T follicular helper cell (primary cell): ENCODE measurements at places on chromosomes 4 and X.

DNA sequence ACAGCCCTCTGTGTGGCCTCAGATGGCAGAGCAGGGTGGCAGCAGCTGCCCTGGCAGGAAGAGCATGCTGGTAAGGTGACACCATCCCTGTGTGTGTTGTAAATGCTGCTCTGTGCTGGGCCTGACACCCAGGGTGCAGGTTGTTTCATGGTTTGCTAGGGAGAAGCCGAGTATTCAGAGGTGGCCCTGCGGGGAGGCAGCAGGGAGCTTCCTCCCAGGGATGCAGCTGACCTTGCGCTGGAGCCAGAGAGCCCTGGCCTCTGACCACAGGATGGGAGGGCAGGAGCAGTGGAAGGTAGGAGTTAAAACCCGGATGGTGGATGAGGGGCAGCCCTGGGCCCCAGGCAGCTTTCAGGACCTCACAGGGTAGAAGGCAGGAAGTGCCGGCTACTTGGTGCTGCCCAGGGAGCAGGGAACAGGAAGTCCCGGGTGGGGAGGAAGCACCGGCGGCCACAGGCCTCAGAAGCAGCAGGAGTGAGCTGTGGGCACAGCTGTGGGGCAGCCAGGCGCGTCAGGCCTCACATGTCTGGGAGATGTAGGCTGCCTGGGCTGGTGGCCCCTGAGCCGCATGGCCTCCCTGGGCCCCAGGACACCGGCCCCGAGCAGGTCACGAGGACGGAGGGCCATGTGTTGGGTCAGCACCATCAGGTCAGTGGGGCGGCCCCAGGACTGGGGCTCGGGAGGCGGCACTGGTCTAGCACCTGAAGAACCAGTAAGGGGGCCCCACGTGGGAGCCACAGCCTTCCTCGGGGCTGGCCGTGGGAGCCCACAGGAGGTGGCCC lies 19.1 kb downstream of the SH3BP2 start:
- no peak for DNase-seq

DNA sequence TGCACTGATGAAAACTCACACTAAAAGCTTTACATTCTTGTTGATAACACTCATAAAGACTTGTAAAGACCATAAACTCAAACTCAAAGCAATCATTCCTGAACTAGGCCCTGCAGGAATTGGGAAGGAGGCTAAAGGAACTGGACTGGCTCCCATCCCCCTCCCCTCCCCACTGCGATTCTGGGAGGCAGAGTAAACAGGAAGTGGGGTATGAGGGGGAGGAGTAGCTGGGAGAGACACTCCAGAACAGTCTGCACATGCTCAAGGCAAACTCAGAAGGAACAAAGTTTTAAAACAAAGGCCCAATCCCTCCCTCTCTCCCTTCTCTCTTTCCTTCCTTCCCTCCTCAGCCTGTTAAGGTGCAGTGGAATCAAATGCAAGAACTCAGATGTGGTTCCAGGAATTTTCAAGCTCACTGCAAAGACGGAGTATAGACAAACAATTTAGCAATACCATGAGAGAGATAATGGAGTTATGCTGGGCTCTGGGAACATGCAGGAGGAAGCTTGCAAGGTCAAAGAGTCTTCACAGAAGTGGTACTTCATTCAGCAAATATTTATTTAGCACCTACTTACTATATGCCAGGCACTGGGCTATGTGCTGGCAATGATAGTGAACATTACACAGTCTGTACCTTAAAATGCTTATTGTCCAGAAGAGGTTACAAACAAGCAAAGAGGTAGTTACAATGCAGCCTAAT lies 15.9 kb downstream of the MID1IP1 start:
- DNase-seq, result no peak

GRCh38 chr4:183960046-183960420 lies 54.9 kb downstream of the STOX2 start:
- DNase-seq, result no peak

GRCh38 chr4:3098346-3098745 lies 23.9 kb downstream of the HTT start:
- no peak for DNase-seq

- no peak for DNase-seq
These were observed 4.3 kb downstream of the MGST2 start for GRCh38 chr4:139669890-139670289.

DNA sequence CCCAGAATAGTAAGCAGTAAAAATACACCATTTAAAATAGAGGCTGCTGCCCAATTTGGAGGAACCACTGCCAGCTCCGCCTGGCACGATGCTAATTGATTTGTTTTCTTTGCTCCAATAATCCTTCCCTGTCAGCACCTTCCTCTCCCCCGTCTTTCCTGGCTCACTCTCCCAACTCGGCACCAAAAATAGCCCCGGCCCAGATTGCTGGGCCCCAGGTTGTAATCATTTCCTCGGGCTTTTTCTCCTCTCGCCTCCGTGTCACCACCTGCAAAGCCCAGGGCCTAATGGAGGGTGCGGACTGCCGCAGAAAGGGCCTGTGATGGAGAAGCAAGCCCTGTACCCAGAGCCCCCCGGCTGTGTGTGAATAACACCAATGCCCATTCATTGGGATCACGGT lies 197.6 kb upstream of the PSAPL1 start:
- no peak for DNase-seq

DNA sequence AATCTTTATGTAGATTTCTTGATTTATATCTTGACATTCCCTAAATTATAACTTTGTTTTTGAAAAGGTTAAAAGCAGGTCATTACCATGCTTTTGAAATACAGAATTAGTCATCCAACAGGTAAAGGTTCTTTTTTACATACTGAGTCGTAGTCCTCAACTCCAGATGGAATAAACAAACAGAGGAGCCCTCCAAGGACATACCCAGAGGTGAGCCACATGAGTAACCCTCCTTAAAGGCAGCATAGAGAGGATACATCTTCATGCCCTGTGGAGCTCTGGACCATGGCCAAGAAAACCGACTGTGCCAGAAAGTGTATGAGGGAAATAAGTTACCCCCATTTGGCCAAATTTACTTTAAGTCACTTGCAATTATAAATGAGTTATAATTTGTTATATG lies 95.3 kb upstream of the MCF2 start:
- DNase-seq, result no peak

DNA sequence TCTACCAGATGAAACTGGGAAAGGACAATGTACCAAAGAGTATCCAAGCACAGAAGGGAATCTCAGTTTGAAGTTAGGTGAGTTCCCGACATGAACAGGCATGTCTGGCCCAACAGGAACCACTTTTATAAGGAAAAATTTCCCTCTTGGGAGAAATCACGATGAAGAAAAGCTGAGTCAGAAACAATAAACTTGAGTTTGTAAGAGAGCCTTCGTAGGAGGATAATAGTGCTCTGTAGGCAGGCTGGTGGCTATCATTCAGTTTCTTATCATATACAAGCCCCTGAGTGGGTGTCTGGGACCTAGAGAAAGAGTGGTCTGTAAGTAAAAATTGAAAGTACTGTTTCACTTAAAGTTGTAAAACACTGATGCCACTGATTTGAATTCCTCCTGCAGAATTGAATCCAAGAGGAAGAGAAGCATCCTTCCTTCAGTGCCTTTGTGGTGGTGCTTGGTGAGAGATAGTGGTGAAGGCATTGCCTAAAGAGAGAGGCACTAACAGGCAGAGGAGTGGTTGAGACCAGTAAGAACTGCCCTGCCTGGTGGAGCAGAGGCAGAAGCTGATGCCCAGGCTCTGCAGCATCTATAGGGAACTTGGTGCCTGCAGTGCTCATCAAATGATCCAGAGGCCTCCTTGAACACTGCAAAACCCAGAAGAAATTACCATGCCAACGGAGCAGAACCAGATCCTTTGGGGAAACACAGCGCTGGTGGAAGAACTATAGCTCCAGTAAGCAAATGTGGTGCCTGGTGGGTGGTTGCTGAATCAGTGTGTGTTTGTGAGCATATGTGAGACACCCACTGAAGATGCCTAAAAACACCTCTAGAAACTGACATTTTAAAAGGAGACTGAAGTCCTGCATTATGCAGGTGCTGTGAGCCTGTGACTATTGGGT lies 31.7 kb upstream of the METAP1 start:
- no peak for DNase-seq

DNA sequence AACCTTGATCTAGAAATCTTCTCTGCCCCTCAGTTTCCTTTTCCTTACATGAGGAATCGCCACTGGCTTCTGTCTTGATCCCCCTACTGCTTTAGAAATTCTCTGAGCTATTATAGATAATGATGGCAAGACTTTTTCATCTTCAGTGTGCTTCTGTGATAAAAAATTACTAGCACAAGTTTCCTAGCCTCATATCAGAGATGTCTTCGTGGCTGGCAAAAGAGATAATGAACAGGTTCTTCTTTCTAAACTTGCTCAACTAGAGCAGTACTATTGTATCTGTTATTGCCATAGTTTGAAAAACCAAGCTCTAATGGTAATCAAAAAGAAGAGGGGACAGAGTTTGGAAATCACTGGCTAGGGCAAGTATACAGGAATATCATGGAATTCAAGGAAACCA lies 4.1 kb upstream of the PDGFC start:
- no peak for DNase-seq

DNA sequence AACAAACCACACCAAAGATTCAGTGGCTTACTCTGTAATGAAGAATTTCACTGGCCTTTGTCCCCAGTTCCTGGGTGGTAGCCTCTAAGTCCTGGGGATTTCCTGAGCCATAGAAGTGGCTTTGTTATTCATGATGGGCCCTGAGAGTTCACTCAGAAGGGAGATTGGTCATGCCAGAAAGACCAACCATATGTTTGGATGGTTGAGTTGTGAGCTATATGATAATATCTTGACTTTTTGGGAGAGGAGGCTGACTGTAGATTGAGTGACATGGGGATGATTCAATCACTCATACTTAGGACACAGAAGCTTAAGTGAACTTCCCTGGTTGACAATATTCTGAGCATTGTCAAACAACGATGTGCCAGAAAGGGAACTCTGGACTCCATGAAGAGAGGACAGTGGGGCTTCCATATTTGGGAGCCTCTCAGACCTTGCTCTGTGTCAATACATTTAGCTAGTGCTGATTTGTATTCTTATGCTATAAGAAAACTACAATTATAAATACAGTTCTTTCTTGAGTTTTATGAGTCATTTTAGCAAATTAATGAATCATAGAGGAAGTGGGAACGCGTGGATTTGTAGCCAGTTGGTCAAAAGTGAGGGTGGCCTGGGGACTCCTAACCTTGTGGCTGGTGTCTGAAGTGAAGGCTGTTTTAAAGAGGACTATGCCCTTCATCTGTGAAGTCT lies 392.0 kb downstream of the GBA3 start:
- DNase-seq, result no peak

DNA sequence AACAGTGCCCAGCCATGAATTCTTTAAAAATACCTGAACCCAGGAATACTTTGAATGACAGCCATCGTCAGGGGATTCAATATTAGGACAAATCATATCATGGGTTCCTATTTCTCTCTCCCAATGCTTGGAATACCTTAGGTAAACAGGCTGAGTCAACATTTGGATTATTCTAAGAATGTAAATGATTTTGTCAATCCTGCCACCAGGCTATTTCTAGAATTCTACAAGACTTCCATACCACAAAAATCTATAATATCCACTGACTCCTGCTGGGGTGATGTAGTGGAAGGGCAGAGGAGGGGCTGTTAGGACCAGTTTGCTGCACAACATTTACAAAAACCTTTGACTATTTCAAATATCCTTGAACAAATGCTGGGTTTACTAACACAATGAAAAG lies 65.2 kb downstream of the IGFBP7 start:
- DNase-seq, result no peak

DNA sequence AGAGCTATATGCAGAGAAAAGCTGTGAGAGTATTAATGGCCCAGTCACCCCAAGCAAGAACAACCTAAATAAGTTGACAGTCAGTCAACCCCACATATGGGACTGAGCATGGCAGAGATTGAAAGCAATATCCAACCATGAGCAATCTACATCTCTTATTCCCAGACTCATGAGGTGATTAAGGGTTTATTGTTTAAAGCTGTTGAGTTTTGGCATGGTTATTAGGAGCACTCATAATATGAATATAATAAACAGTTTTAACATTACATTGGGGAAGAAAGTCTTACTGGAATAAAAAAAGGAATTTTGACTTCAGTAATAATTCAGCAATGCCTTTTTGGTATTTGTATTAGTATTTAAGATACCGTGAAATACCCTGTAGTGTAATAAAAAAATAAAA lies 1627.4 kb downstream of the STIM2 start:
- DNase-seq, result no peak

GRCh38 chr4:86367577-86367976 lies 7.7 kb upstream of the MAPK10 start:
- DNase-seq, result no peak

- no peak for DNase-seq
These were observed 55.6 kb downstream of the CLDN34 start for GRCh38 chrX:10022580-10023245.

DNA sequence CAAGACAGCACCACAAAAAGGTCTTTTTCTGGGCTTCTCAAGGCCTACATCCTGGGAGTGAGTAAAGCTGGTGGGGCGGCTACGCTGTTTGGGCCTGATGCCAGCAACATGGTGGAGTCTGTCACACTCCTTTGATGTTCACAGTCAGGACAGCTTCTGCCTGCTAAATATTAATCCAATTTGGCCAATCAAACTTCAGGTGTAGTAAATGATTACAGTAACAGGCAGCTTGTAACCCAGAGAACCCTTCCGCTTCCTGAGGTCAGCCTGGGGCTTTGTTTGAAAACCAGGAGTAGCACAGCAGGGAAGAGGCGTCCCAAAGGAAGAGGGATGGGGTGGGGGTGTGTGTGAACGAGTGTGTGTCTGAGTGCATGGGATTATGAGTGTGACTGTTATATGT lies 220.4 kb downstream of the MAML3 start:
- DNase-seq, result no peak

- no peak for DNase-seq
These were observed 180.1 kb downstream of the DHX15 start for GRCh38 chr4:24404281-24404680.

- no peak for DNase-seq
These were observed 1155.5 kb upstream of the IGFBP7 start for GRCh38 chr4:58265734-58266133.

DNA sequence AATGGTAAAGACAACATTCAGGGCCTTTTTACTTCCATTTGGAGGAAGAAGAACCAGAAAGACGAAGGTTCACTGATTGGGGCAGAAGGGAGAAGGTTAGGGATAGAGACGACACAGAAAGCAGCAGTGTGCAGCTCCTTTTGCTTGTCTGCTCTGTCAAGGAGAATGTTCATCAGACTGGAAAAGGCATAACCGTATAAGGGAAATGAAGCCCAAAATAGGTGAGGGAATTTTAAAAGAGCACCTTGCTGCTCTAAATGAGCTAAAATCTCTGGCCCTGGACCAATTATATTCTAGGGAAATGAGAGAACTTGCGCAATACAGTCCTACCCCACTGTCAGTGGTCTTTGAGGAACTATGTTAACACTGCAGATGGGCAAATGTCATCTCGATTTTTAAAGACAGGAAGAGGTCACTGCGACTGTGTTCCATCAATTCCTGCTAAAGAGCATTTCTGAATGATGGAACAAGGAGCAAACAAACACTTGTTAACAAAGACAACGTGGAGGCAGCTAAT lies 909.8 kb upstream of the FTHL17 start:
- no peak for DNase-seq

DNA sequence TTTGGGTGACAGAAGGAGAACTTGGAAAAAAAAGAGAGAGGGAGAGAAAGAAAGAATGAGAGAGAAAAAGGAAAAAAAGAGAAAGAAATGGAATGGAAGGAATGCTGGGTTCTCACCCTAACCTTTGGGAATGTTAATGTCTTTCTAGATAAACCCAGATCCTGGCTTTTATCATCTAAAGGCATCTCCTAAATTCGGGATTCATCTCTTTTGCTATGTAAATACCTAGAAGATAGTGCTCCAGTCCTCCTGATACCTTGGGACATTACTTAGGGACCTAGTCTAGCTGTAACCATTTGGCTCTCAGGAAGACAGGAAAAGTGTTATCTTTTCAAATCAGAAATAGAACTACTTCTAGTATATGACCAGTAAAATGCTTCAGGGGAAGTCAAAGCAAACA lies 15.8 kb upstream of the SPCS3 start:
- DNase-seq, result no peak
